ENCODE measurements at places on chromosomes 2 and 18. TPM values are rescaled to one million over a fixed set of nuclear protein-coding genes. Genes with fewer than 3 reads are reported as not detected.

DNA sequence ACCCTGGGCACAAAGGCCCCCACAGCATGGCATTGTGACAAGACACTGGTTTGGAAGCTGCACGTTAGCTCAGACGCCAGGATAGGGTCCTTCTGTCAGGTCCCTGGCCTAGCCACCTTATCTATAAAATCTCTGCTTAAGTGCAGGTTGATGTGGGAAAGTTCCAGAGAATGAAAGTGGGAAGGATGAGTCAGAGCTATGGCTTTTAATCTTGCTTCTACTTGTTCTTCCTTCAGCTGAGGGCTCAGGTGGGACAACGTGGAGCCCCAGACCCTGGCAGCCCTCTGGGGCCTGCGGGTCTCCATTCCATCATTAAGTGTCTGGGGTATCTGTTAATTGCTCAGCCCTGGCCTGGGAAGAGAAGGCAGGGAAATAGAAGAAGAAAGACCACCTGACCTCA, 64.5 kb downstream of the CELF4 start:
- no peak for DNase-seq

DNA sequence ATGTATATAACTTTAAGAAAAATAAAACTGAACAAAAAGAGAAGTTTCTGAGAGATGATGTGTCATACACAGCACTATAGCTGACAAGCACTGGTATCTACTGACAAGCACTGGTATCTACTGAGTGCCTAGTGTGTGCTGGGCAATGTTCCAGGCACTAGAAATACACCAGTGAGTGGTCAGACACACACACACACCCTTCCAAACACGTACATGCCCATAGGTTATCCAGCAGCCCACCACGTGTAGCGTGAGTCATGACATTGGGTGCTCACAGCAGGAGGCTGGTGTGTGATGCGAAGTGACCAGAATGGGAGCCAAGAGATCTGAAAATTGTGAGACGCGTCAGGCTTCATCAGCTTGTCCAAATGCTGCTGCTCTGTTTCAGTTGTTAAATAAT, 12.2 kb upstream of the GNAL start:
- DNase-seq: peak; percentile 34

GRCh38 chr2:25250331-25251070, 82.1 kb upstream of the POMC start:
- no peak for DNase-seq

DNA sequence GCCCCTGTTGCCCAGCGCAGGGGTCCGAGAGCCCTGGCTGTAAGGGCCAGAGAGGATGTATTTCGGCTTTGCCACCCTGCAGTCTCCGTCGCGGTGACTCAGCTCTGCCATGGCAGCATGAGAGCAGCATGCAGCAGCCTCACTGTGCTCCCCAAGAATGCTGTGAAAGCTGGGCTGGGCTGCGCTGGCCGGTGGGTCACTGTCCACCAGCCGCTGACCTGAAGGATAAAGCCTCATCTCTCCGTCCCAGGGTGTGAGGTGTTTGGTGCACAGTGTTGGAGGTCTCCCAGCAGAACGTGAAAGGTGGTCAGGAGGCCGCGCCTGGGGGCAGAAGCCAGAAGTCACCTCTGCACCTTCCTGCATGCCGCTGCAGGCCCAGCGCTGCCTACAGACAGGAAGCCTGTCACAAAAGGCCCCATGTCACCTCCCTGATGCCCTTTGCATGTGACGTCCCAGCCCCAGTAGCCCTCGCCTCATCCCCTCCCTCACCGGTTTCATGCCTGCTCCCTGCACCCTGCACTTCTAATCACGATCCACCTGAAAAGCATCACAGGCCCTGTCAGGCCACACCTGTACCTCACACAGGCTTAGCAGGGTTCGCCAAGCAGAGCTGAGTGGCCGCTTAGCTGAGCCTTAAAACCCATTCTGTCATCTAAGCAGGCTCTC, 342.1 kb downstream of the EIPR1 start:
- DNase-seq: no peak

DNA sequence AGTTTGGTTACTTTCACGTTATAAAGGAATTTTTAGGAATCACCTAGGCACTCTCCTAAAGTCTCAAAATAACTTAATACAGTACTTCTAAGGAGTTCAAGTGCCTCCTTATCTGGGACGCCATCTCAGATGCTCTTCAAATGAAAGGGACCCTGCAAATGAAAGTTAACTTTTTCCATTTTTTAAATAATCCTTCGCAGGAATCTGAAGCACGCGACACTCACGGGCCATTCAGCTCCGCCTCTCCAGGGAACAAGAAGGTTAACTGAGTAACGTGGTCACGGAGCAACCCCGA, 537 bp upstream of the ZC3H15 start:
- no peak for DNase-seq

GRCh38 chr2:46025081-46025480, 272.1 kb upstream of the EPAS1 start:
- DNase-seq: no peak

DNA sequence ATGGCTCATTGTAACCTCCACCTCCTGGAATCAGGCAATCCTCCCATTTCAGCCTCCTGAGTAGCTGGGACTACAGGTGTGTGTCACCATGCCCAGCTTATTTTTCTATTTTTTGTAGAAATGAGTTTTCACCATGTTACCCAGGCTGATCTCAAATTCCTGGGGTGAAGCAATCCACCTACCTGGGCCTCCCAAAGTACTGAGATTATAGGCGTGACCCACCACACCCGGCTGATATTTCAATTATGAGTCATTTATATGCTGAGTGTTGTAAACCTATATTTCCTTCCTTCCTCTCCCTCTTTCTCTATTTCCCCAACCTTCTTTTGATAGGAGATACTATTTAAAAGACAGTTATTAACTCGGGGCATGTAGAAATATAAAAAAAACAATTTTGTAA, 469.6 kb upstream of the ID2 start:
- DNase-seq: no peak

- DNase-seq: no peak
Measured at GRCh38 chr2:48601349-48601748, 16.3 kb upstream of the GTF2A1L start.

- DNase-seq: no peak
Measured at GRCh38 chr2:39735648-39736047, 43.4 kb downstream of the THUMPD2 start.

Gene MTCL1
- total RNA-seq: 4.7 TPM

Gene KCNG3
- not detected for total RNA-seq

Gene ACTR1B
- total RNA-seq: 51.0 TPM

Gene UBE2F
- 87.8 TPM for total RNA-seq

Gene REG1B
- total RNA-seq: not detected

Gene KYNU
- 2.1 TPM for total RNA-seq

Gene PAX8
- total RNA-seq: 0.13 TPM
